ENCODE measurements at places on chromosomes 6 and 20.

GRCh38 chr6:113642714-113643406, 214.3 kb upstream of the MARCKS start:
- H3K27ac ChIP-seq, result no peak overlapping the region
- no peaks in the 10 kb centered on the region for H3K36me3 ChIP-seq
- no peak for DNase-seq
- no peak overlapping the region for H3K4me3 ChIP-seq
- no peaks in the 10 kb centered on the region for H3K27me3 ChIP-seq
- H3K4me1 ChIP-seq, result no peaks in the 10 kb centered on the region

- H3K27ac ChIP-seq, result no peak overlapping the region
- no peaks in the 10 kb centered on the region for H3K27me3 ChIP-seq
- no peak for DNase-seq
- no peaks in the 10 kb centered on the region for H3K36me3 ChIP-seq
- H3K4me3 ChIP-seq, result no peak overlapping the region
These were observed 84.3 kb upstream of the ESR1 start for GRCh38 chr6:151723152-151723551.

- H3K27me3 ChIP-seq, result no peaks in the 10 kb centered on the region
- no peak overlapping the region for H3K4me3 ChIP-seq
- DNase-seq, result peak; percentile 72
- peak overlapping the region; percentile 82 for H3K27ac ChIP-seq
These were observed 103.3 kb downstream of the IBTK start for GRCh38 chr6:82144007-82144851.

DNA sequence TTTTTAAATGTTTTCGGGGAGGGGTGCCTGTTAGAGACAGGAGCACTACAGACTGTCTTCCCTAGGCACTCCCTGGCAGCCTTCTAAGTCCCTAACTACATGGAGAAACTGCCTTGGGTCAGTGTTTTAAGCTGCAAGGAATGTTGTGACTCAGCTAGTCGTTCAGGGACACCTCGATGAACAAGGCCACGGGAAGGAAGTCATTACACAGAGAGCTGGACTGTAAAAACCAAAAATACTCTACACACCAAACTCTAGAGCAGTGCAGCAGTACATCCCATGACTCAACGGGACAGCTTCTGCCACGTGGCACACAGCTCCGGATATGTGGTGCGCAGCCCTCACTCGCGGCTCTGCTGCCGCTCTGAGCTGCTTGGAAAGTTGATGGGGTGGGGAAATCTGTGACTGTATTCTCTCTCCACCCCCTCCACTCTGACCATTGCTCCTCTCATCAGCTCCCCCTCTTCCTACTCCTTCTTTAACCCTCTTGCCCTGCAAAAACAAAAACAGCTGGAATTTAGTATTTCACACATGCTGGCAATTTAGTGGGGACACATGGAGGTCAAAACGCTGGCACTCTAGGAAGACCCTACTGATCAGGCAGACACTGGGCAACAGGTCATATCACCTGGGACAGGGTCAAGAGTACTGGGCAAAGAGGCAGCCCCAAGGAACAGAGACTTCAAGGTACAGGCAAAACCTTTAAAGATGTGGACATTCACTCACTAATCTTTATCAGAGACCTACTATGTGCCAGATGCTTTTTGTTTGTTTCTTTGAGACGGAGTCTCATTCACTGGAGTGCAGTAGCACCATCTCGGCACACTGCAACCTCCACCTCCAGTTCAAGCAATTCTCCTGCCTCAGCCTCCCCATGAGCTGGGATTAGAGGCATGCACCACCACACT, 10.9 kb upstream of the LPIN3 start:
- H3K4me1 ChIP-seq, result peaks cover 14% of the 10 kb centered on the region
- peak overlapping the region; percentile 68 for H3K27ac ChIP-seq
- no peaks in the 10 kb centered on the region for H3K27me3 ChIP-seq
- DNase-seq, result peak; percentile 93

DNA sequence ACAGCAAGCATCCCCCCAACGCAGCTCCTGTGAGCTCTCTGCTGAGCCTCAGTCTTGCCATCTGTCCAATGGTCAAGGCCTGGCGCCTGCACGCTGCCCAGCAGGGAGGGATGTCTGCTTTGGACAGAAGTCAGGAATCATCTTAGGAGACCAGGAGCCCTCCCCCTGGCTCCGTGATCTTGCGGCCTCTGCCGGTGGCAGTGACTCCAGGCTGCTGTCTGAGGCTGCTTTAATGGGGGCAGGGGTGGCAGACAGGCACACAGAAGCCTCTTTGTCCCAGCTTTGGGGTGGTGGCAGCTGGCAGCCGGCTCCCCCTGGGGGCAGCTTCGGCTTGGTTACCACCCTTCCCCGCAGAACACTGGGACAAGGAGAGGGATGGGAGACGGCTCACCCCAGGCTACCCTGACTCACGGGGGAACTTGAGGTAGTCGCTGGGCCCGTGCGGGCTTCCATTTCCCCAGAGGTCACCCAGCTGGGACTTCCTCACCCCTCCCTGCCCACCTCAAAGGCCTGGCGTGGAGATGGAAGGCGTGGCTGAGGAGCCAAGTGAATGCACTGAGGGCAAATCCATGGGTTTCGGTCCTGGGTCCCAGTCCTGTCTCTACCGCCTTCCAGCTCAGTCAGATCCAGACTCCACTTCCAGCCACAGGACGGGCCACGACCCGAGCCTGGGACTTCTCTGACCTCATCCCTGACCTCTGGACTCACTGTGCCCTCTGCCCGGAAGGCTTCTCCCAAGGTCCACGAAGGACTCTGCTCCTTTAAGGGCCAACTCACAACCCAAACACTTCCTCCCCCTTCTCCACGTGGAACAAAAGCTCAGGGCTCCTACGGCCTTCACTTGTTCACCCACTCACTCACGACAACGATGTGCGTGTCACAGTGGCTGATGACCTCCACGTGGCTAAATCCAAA, 14.8 kb downstream of the PEDS1 start:
- no peak for DNase-seq
- peak overlapping the region; percentile 67 for H3K27ac ChIP-seq
- H3K4me3 ChIP-seq, result no peak overlapping the region
- no peaks in the 10 kb centered on the region for H3K27me3 ChIP-seq

DNA sequence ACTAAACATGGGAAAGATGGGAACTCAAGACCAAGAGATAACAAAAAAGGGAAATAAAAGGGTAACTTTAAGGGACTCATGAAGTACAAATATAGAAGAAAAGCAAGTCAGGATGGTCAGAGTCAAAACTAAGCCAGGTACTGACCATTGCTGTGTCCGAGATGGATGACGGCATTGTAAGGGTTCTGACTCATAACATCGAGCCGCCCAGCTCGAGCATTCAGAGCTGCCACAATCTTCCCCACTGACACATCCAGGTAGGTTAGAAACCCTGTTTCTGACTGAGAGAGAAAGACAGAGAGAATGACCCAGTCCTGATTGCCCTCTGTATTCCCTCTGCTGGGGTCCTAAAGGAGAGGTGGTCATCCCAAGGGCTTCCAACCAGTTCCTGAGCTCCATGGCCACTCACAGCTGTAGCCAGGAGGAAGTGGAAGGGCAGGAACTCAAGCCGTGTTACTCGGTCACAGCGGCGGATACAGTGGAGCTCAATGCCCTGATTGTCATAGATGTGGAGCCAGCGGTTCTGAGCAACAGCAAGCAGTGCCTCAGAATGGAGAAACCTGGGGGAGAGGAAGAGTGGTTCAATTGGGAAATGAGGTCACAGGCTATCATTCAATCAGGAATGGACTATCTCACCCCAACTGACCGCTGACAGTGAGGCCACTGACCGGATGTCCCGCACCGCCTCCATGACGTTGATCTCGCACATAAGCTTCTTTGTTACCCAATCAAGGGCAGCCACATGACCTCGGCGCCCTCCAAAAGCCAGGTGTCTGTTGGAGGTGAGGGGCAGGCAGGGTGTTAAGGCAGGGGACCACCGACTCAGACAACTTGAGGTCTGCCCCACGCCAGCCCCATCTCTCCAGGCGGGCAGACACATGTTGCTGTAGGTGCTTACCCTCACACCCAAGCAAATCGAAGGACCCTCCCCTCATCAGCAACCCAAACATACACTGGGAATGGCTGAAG, 1.8 kb downstream of the WDR46 start:
- no peak for DNase-seq
- H3K27me3 ChIP-seq, result no peaks in the 10 kb centered on the region
- H3K36me3 ChIP-seq, result peaks cover 50% of the 10 kb centered on the region
- H3K4me1 ChIP-seq, result peaks cover 24% of the 10 kb centered on the region

DNA sequence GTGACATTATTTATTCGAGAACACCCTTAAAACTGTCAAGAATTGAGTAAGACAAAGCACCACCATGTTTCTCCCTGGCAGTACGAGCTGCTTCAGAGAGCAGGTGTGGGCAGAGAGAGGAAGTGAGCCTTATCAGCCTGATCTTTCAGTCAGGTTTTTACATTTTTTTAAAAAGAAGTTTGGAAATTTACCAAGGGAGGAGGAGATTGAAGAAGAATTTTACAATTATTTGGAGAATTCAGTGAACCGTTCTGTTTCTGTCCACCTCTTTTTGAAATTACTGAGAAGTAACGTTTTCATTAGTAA, 75.5 kb downstream of the ZDHHC14 start:
- no peaks in the 10 kb centered on the region for H3K36me3 ChIP-seq
- no peak overlapping the region for H3K4me3 ChIP-seq
- no peaks in the 10 kb centered on the region for H3K4me1 ChIP-seq
- DNase-seq, result no peak
- H3K27ac ChIP-seq, result no peak overlapping the region

- no peaks in the 10 kb centered on the region for H3K4me1 ChIP-seq
- no peak overlapping the region for H3K27ac ChIP-seq
- no peaks in the 10 kb centered on the region for H3K36me3 ChIP-seq
These were observed 17.6 kb upstream of the CDKN1A start for GRCh38 chr6:36660771-36661471.

DNA sequence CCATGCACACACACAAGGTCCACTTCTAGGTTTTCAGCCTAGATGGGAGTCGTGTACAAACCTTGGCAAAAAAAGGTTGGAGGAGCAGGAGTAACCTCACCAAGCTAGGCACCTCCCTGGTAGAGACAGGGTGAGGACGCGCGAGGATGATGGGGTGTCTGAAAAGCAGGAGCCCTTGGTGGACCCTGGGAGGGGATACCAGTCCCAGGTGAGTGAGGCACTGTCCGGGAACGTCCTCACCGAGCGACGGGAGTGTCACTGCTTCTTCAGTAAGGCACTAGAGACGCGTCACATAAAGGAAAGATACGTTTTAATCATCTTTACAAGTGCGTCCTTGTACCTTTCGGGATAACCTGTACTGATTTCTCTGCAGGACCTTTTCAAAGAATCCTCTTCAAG, 29.4 kb upstream of the ZBP1 start:
- peak; percentile 48 for DNase-seq
- no peak overlapping the region for H3K4me3 ChIP-seq
- no peak overlapping the region for H3K27ac ChIP-seq
- H3K4me1 ChIP-seq, result no peaks in the 10 kb centered on the region
- peaks cover 19% of the 10 kb centered on the region for H3K36me3 ChIP-seq

- no peak overlapping the region for H3K27ac ChIP-seq
- H3K4me3 ChIP-seq, result no peak overlapping the region
- no peaks in the 10 kb centered on the region for H3K27me3 ChIP-seq
- DNase-seq, result no peak
- no peaks in the 10 kb centered on the region for H3K4me1 ChIP-seq
These were observed 2.1 kb upstream of the TIAM2 start for GRCh38 chr6:154993026-154993425.

DNA sequence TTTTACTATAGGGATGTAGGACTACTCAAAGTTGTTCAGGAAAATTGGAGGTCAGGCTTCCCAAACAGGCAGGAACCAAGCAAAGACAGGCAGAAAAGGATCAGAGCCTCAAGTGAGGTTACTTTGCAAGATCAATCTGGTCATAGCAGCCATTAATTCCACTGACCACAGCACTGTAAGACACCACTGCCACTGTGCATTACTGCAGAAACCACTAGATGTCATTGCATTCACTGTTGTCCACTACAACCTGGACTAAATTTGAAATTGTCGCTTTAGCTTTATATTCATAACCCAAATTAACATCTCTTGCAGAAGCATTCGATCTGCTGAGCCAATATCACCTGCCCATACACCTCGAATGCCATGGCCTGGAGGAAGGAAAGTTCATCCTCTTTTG, 126.9 kb upstream of the UFL1 start:
- H3K27me3 ChIP-seq, result no peaks in the 10 kb centered on the region
- H3K27ac ChIP-seq, result no peak overlapping the region
- H3K36me3 ChIP-seq, result no peaks in the 10 kb centered on the region
- DNase-seq, result no peak
- no peak overlapping the region for H3K4me3 ChIP-seq
- H3K4me1 ChIP-seq, result no peaks in the 10 kb centered on the region

- peak overlapping the region; percentile 37 for H3K27ac ChIP-seq
- no peak for DNase-seq
- no peaks in the 10 kb centered on the region for H3K27me3 ChIP-seq
- H3K36me3 ChIP-seq, result no peaks in the 10 kb centered on the region
These were observed 38.5 kb upstream of the OGFRL1 start for GRCh38 chr6:71250099-71250602.

DNA sequence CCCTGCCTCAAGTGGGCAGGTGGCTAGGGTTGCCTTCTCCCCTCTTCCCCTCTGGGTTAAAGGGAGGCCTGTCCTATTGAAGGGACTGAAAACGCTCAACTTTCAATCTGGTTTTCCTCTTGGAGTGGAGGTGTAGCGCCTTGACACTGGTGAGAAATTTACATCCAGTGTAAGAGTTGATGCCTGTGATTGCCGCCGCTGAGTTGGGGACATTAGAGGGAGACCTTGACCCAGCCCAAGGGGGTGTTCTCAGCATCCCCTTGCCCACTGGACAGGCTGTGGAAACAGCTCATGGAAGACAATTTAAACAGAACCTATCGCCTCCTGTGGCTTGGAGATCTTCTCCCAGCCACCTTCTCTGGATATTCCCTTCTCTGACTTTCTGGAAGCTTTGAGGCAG, 61.6 kb downstream of the SLC24A3 start:
- no peaks in the 10 kb centered on the region for H3K36me3 ChIP-seq
- H3K27me3 ChIP-seq, result no peaks in the 10 kb centered on the region
- no peak overlapping the region for H3K27ac ChIP-seq
- H3K4me3 ChIP-seq, result no peak overlapping the region
- DNase-seq, result no peak
- peaks cover 20% of the 10 kb centered on the region for H3K4me1 ChIP-seq

- H3K27ac ChIP-seq, result no peak overlapping the region
- no peaks in the 10 kb centered on the region for H3K4me1 ChIP-seq
- H3K36me3 ChIP-seq, result no peaks in the 10 kb centered on the region
- H3K4me3 ChIP-seq, result no peak overlapping the region
- no peaks in the 10 kb centered on the region for H3K27me3 ChIP-seq
- no peak for DNase-seq
These were observed 157.5 kb downstream of the AIG1 start for GRCh38 chr6:143218233-143218632.

GRCh38 chr6:42322676-42323075, 105.0 kb upstream of the MRPS10 start:
- no peaks in the 10 kb centered on the region for H3K4me1 ChIP-seq
- no peak for DNase-seq
- no peak overlapping the region for H3K27ac ChIP-seq
- H3K27me3 ChIP-seq, result no peaks in the 10 kb centered on the region
- H3K36me3 ChIP-seq, result no peaks in the 10 kb centered on the region
